ENCODE measurements at places on chromosomes 6 and 20.

DNA sequence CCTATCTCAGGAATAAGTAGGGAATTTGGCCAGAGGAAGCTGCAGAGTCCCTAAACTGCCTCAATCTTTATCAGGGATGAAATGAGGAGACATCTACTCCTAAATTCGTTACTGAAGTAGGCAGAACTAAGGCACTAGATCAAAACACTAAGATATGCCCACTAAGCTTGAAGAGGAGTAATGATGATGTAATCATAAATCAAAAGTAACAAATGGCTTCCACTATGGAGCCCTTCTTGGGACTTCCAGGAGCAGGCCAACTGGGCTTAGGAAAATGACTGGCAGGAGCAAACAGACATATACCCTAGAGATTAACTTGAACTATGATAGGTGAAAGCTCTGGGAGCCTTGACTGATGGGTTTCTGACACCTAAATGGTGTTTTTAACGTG lies 15.4 kb downstream of the ZSCAN12 start:
- H3K36me3 ChIP-seq, result peaks cover 96% of the 10 kb centered on the region
- no peak overlapping the region for H3K4me3 ChIP-seq
- DNase-seq, result no peak

DNA sequence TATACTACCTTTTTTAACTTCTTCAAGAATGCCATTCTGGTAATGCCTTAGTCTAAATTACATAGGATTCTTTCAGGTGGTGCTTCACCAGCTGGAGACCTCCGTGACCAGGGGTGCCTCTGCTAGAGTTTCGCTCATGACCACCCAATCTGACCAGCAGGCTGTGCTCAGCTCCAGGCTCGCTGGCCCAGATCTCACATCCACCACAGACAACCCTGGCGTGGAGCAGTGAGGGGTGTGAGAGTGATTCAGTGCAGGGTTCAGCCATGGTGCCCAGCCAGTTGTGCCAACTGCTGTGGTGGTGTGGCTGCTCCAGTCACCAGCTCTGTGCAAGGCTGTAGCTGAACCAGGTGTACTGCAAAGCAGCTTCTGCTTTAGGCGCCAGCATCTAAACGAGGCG lies 198.6 kb downstream of the MMUT start:
- H3K4me1 ChIP-seq, result no peaks in the 10 kb centered on the region
- no peaks in the 10 kb centered on the region for H3K36me3 ChIP-seq
- no peak overlapping the region for H3K4me3 ChIP-seq
- no peak for DNase-seq
- H3K27ac ChIP-seq, result no peak overlapping the region
- no peaks in the 10 kb centered on the region for H3K27me3 ChIP-seq

DNA sequence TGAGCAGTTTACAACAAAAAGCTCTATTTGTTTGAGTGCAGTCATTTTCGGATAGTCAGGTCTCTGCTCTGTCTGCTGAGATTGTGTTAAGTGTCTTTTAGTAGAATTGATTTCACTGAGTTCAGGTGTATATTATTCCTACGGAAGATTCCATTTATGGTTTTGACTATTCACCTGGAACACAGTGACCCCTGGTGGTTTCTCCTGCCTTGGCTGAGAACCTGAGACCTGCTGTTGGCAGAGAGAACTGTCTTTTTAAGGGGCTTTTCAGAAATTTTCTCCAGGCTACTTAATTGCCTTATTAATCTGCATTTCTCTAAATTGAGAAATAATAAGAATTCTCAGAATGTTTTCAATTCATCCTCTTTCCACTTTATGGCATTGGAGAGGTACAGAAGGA lies 508.0 kb downstream of the TBC1D32 start:
- H3K27ac ChIP-seq, result no peak overlapping the region
- H3K4me3 ChIP-seq, result no peak overlapping the region
- H3K27me3 ChIP-seq, result no peaks in the 10 kb centered on the region
- DNase-seq, result no peak
- no peaks in the 10 kb centered on the region for H3K36me3 ChIP-seq

- DNase-seq, result no peak
- H3K27me3 ChIP-seq, result no peaks in the 10 kb centered on the region
- no peak overlapping the region for H3K4me3 ChIP-seq
Measured at GRCh38 chr6:24961852-24962251, 26.1 kb upstream of the RIPOR2 start.

DNA sequence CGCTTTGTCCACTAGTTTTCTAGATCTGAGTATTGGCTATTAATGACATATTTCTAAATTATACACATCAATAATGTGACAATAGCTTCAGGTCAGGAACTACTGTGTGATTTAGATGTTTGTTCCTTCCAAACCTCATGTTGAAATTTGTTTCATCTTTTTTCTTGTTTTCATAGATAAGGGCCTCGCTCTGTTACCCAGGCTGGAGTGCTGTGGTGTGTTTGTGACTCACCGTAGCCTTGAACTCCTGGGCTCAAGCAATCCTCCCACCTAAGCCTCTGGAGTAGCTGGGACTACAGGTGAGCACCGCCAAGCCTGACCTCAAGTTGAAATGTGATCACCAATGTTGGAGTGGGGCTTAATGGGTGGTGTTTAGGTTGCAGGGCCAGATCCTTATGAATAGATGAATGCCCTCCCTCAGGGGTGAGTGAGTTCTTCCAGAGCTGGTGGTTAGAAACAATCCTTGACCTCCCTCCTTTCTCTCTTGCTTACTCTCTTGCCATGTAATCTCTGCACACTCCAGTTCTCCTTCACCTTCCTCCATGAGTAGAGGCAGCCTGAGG lies 5.9 kb upstream of the NQO2 start:
- no peak overlapping the region for H3K4me3 ChIP-seq
- peaks cover 9% of the 10 kb centered on the region for H3K36me3 ChIP-seq
- no peak overlapping the region for H3K27ac ChIP-seq

DNA sequence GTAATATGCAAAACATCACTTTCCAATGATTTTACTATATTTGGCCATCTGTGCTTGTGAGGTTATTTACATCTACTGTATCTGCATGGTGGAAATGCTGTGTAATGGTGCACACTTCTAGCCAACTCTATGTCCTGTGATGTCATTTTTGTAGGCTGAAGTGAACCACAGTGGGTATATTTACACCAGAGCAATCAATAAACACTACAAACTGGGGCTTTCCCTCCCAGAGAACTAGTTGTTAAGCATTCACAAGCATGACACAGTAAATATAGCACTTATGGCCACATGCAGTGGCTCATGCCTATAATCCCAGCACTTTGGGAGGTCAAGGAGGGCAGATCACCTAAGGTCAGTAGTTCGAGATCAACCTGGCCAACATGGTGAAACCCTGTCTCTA lies 4.9 kb downstream of the SLC22A2 start:
- H3K4me3 ChIP-seq, result no peak overlapping the region
- H3K36me3 ChIP-seq, result no peaks in the 10 kb centered on the region
- no peak overlapping the region for H3K27ac ChIP-seq

DNA sequence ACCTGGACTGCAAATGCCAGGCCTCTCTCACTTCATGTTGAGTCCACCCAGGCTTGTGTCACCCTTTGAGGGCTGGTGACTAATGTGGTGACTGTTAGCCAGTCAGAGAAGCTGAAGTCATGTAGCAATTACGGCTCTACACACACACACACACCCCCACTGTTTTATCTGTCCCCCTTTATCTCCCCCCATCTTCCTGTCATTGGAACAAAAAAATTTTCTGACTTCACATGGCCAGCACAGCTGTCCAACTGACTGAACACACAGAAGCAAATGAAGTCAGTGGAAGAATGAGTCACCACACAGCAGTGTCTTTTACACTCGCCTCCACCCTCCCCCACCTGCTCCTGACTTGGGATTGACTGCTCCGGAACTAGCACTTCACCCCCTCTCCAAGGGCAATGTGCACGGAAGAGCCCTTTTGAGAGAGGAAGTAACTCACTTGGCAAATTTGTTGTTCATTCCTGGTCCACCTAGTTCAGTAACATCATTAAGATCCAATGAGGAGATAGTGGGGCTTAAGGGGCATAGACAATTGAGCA lies 198.0 kb downstream of the RNF144B start:
- H3K27ac ChIP-seq, result no peak overlapping the region
- no peak overlapping the region for H3K4me3 ChIP-seq
- DNase-seq, result no peak
- no peaks in the 10 kb centered on the region for H3K36me3 ChIP-seq
- H3K4me1 ChIP-seq, result no peaks in the 10 kb centered on the region

DNA sequence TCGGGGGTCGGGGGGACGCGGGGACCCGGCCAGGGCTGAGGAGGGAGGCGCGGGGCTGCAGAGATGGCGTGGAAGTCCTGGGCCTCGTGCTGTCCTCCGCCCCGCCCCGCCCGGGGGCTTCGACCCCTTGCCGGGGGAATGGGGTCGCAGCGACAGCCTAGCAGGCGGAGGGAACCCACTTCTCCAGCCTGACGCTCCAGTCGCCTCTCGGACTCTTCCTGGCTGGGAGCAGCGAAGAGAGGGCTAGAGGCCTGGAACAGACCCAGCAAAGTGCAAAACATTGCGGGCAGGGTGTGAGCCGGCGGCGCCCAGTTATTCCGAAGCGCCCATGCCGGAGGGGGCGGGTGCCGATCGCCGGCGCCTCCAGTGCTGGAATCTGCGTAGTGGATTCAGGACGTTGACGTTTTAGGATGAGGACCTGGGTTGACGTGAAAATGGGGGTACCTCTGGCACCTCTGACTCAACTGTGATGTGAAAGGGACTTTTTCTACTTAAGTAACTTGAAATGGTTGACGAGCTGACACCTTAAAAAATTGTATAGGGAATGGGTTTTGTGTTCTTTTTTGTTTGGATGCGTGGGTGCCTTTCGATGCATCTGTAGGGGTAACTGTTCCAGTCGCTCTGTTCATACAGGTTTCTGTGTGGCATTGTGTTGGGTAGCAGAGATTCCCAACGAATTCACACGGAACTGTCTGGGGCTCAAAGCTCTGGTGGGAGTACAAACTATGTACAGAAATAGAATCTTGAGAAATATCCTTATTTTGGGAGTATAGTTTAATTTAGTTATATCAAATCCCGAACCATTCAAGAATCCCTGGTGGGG lies 1.4 kb downstream of the SLC35F1 start:
- H3K27ac ChIP-seq, result no peak overlapping the region
- peaks cover 4% of the 10 kb centered on the region for H3K4me1 ChIP-seq
- DNase-seq, result peak; percentile 28
- no peaks in the 10 kb centered on the region for H3K36me3 ChIP-seq
- peak overlapping the region; percentile 54 for H3K4me3 ChIP-seq
- peaks cover 79% of the 10 kb centered on the region for H3K27me3 ChIP-seq

GRCh38 chr20:48224533-48225050 lies 439.3 kb upstream of the SULF2 start:
- no peak for DNase-seq
- no peak overlapping the region for H3K27ac ChIP-seq
- H3K36me3 ChIP-seq, result no peaks in the 10 kb centered on the region

Measured in activated T-cell treated with anti-CD3 and anti-CD28 coated beads, Interleukin-2, amount 50 U/mL, for 24 hours (primary cell).